ENCODE measurements at places on chromosomes 4 and X. TPM values are rescaled to one million over a fixed set of nuclear protein-coding genes. Genes with fewer than 3 reads are reported as not detected.

Gene USP27X
- total RNA-seq: 1.7 TPM

Gene FTHL17
- not detected for total RNA-seq

Gene STPG2
- 0.36 TPM for total RNA-seq

Gene C4orf36
- total RNA-seq: 1.7 TPM

Gene PNMA3
- total RNA-seq: not detected

Gene TEX28
- total RNA-seq: not detected

Gene KIF4A
- total RNA-seq: 0.14 TPM

Gene RAB41
- total RNA-seq: not detected

Gene NUP62CL
- 4.1 TPM for total RNA-seq

Gene PDLIM3
- 0.68 TPM for total RNA-seq

Gene TCEAL1
- total RNA-seq: 12.0 TPM

Gene NMU
- 4.7 TPM for total RNA-seq

Gene PABPC1L2B
- not detected for total RNA-seq

Gene TKTL2
- total RNA-seq: not detected

Gene TCP11X1
- not detected for total RNA-seq

Gene FREM3
- not detected for total RNA-seq

Gene SLC26A1
- total RNA-seq: 0.07 TPM

Gene WNK3
- total RNA-seq: 0.68 TPM

Gene SLC4A4
- under 0.01 TPM for total RNA-seq

Gene SCML2
- 1.0 TPM for total RNA-seq

Gene MAOB
- total RNA-seq: 2.5 TPM

Gene EDA2R
- 5.1 TPM for total RNA-seq

Gene ZFP92
- total RNA-seq: 0.34 TPM

Gene MAGEA2B
- total RNA-seq: not detected

Gene MFAP3L
- total RNA-seq: 8.0 TPM

Gene S100G
- not detected for total RNA-seq
